Activated T-helper 1 cell treated with anti-CD3 and anti-CD28 coated beads, Interleukin-2, amount 50 U/mL, for 16 hours (primary cell): ENCODE measurements at places on chromosomes 6 and 20.

GRCh38 chr20:63238514-63239125 lies 2.9 kb downstream of the BIRC7 start:
- no peak for DNase-seq

- no peak for DNase-seq
These were observed 19.3 kb downstream of the PSMB1 start for GRCh38 chr6:170533792-170534191.

DNA sequence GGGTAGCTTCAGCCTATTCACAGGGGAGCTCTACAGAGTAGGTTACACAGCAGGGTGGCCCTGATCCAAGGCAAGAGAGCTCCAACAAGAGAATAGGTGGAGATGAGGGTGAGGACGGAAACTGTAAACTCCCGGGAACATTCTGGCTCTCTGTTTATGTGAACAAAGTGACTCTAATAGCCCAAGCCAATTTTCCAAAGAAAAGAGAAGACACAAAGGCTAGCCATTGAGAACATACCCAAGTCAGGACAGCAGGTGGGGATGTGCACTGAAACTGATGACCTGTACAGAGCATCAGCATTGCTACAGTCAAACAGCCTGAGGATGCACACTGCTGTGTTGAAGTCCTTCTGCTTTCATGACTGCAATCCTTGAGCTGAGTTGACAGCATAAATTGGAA lies 136.0 kb upstream of the TOP1 start:
- no peak for DNase-seq

- DNase-seq: no peak
These were observed 385.7 kb upstream of the MMS22L start for GRCh38 chr6:97668716-97669115.

DNA sequence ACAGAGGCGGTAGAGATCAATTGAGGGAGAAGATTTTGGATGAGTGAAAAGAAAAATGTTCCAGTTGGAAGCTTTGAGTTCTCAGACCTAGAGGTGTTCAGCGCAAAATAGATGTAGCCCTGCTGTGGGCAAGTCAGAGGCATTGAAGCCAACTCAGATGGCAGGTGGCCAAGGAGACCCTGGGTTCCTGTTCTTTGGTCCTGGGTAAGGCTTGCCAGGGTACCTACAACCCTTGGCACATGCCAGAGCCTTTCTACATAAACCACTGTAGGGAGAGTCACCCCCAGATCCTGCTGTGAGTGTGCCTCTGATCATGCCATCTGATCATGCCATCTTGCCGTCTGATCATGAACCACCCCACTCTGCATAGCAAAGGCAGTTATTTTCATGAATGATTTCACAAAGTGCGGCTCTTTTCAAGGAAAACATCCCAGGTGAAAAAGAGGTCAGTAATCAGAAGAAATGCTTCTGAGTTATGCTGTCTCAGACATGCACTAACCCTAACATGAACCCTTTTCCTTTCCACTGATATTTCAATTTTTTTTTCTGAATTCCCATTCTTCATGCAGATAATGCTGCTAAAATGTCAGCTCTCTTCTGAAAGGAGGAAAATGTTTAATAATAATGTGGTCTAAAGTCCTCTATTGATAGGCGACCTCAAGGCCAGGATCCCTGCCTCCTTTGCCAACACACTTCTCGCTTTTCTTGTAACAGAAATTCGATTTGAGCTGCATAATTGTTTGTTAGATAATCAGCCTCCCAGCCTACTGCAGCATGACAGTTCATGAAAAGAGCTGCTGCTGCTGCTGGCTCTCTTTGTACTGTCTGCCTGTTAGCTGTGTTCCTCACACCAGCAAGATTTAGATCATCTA lies 153.6 kb downstream of the MTHFD1L start:
- no peak for DNase-seq

DNA sequence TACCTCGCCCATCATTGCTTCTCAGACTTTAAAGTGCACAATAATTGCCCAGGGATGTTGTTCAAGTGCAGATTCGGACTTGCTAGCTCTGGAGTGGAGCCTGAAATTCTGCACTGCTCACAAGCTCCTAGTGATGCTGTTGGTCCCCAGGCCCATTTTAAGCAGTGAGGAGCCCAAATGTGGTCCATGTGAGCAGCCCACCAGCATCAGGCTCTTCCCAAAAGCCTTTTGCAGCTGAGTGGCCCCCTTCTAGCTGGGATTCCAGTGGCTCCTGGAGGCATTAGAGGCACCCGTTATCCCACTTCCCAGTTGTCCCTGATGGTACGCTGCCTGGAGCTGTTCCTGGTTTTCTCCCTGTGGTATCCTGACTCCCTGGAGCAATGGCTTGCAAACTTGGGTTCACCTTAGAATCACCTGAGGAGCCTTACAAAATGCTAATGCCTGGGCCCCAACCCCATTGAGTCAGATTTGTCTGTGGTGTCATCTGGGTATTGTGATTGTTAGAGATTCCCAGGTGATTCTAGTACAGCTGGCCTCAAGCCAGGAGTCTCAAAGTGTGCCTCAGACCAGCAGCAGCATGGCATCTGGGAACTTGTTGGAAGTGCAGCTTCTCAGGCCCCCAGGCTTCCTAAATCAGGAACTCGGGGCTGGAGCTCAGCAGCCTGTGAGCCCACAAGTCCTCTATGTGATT lies 186.9 kb upstream of the SLC24A3 start:
- DNase-seq: no peak

DNA sequence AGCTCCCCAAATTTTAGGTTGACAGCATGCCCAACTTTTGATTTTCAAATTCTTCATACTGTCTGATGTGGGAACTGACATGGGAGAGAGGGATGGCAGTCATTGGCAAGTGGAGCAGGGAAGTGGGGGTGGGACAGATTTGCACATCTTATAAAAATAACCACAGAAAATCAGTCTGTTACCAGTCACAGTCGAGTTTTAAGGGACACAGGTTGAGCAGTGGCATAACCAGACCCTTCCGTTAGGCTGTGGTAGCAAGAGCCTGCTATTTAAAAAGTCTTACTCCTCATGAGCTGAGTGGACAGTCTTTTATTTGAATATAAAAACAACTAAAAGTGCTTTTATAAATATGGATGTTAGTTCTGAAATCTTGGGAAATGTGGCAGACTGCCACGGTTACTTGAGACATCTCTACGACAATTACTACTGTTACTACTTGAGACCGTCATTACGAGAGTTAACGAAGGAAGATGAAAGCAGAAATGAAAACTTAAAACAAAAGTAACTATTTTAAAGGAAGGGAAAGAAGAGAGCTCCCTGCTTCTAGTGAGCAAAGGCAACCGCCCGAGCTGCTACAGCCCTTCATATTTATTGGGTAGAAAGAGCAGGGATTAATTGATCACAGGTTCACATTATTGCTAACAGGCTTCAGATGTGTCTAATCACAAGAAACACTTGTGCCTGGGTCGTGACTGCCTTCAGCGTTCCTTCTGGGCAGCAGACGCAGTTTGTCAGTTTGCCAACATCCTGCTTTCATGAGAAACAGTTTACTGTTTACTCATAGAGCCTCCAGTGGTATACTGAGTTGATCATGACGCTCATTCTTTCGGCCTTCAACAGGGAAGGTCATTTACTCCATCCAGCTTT lies 71.3 kb downstream of the EFHC1 start:
- no peak for DNase-seq

DNA sequence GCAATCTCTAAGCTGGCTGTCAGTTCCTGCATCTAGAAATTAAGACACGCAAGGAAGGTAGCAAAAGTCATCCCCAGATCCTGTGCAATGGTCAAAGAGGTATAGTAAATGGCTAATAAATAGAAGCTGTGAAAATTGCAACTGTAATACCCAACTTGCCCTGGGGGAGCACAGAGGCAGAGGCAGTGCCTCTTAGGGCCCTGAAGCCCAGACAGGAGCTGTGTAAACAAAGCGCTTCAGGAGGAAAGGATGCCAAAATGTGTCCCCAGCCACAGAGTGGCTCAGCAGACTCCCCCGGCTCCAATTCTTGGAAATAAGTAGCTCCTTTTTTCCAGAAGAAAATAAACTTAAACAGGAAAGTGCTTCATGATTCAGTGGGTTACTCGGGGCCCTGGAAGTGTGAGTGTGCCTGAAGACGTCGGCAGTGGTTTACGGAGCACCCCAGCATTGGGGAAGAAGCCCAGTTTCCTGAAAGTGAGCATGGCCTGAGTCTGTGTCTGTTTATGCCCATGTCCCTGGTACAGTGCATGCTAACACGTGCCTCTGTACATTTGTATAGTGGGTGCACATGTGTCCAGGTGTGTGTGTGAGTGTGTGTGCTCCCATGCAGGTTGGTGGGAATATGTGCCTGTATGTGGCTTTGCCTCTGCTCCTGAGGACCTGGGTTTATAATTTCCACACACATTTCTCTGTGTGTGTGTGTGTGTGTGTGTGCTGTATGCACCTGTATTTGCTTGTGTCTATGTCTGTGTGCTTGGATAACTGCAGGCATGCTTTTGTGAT lies 246.7 kb downstream of the MAFB start:
- DNase-seq: no peak

- DNase-seq: no peak
These were observed 33.2 kb downstream of the COL21A1 start for GRCh38 chr6:56214041-56214702.

GRCh38 chr6:30171677-30172471 lies 8.5 kb downstream of the TRIM15 start:
- no peak for DNase-seq

GRCh38 chr6:33764036-33764435 lies 17.3 kb upstream of the IP6K3 start:
- no peak for DNase-seq

DNA sequence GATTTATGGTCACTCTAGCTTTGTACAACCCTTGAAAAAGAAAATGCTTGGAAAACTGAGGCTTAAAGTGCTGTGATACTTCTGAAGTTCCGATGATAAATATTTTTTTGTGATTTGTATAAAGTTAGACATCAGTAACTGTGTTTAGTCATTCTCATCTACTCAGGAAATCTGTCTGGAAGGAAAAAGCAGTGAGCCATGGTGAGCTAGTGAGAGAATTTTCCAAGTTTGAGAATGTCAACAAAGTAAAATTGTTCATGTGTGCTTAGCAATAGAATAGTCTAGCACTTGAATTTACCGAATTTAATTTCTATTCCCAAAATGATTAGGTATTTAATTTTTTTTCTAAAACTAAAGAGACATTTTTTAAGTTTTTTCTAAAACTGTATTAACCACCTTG lies 41.3 kb upstream of the PLCB4 start:
- no peak for DNase-seq

DNA sequence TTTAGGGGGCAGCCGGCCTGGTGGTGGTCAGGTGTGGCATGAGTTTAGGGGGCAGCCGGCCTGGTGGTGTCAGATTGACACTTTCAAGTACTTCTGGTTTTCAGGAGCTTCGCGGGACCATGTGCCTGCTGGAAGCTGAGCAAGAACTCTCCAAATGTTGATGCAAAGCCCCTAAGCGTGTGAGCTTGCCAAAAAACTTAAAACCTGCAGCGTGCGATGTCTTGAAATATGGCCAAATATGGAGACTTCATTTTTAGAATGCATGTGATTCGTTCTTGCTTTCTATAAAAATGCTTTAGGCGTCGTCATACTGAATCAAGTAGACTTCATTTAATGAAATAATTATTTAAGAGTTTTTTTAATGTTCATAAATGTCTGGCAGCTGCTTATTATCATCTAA lies 149.4 kb downstream of the SMOC2 start:
- DNase-seq: no peak

DNA sequence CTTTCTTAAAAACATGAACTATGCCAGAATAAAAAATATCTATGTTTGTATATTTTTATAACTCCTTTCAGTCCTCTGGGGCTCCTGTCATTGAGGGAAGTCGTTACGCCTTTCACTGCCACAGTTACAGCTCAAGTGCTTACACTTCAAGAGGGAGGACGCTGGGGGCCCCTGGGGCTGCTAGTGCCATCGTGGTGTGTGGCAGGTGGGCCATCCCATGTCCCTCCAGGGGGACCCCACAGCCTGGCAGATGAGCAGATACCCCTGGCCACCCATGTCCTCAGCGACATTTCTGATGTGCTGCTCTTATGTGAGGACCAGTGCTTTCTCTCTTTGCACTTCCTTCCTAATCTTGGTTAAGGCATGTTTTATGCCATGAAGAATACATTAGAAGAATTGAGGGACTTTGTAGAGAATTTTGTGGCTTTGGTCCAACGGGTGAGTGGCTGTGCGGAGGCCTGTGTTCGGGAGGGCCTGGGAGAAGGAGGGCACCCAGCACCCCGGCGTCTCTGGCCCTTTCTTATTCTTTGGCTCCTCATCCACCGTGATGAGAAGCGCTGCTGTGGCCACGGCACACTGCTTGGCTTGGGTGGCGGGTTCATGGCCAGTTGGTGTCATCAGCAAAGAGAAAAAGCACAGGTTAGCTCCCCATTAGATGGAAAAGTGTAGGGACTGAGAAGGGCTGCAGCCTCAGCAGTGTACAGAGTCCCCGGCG lies 38.3 kb upstream of the SYNJ2 start:
- DNase-seq: no peak
